Esophagus squamous epithelium (tissue), 5 donors: ENCODE measurements at places on chromosomes 4 and X. TPM values are rescaled to one million over a fixed set of nuclear protein-coding genes. Genes with fewer than 3 reads are reported as not detected.

The FAM149A gene
- 5.8 TPM for total RNA-seq

The GPR101 gene
- not detected for total RNA-seq

The HPSE gene
- total RNA-seq, result 10.4 TPM

The GSX2 gene
- total RNA-seq, result not detected

The CYSLTR1 gene
- 0.76 TPM for total RNA-seq

The LDB2 gene
- total RNA-seq, result 3.0 TPM

The CCNI gene
- 154 TPM for total RNA-seq

The ZFYVE28 gene
- 8.4 TPM for total RNA-seq

The LRRC66 gene
- 0.19 TPM for total RNA-seq
